Stimulated activated CD8-positive, alpha-beta memory T cell treated with anti-CD3 and anti-CD28 coated beads, Interleukin-7, amount 100 ng/mL, for 24 hours (primary cell): ENCODE measurements at places on chromosomes 3 and 15.

DNA sequence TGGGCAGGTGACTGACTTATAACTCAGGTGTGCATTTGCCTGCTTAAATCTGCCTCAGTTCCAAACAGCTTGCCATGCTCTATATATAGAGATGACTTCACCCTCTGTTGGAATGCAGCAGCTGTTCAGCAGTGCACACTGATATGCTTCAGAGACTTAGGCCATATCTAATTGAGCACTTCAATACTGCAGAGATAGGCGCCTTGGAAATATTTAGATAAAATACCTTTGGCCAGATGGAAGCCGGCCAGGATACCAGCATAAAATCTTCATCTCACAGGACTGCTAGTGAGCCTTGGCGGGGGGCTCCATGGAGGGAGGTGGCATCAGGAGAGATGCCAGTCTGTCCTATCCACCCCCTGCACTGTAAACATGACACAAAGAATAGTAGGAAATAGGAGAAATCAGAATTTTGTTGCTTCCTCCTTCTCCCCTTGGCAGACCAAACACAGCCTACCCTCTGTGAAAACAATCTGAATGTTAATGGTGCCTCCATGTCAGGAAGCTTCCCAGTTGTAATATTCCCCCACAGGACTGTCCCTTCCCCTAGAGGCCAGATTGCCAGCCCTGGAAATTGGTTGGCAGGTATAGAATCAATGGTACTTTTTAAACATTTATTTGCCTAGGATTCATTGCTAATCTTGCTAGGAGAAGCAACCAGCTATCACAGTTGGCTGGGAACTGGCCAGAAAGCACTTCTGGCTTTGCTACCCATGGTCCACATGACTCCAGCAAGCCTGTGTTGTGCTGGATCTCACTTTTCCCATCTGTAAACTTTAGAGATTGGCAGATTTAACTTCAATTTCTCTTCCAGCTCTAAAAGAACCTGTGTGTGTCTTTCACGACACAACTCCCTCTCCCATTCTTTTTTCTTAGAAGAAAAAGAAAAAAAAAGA is 215.5 kb upstream of the KCNMB2 start:
- no peak for DNase-seq

- no peak for DNase-seq
Observed at GRCh38 chr3:9420850-9421549, 23.6 kb downstream of the SETD5 start.

DNA sequence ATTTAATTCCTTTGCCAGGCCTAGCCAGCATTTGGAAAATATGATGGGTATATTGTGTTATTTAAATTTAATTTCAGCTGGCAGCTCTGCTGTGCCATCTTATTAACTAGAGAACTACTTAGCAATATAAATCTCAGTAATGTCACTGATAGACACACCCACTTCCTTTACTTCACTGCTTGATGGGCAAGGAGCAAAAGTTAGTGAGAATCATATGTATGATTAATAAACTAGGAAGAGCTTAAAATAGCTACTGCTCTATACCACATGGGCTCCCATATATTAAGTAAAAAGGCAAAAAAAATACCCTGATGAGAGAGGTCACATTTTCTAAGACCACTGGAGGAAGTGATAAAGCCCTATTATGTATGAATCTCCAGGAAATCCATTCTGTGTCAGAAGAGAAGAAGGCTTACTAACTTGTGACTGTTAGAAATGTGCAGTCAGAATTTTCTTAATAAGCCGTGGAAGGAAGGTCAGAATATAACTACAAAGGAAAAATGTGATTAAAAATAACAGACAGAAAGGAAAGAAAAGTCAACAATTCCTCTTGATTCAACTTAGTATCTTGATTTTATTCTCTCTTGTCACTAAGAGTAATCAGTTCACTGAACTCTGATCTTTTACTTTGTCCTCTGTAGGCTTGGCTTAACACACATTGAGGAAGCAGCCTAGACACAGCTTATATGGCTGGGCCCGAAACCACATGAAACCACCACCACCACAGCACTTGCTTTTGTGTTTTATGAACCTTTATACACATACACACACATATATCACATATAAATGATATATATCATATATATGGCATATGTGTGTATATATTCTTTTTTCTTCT is 1233.9 kb upstream of the ALCAM start:
- no peak for DNase-seq

DNA sequence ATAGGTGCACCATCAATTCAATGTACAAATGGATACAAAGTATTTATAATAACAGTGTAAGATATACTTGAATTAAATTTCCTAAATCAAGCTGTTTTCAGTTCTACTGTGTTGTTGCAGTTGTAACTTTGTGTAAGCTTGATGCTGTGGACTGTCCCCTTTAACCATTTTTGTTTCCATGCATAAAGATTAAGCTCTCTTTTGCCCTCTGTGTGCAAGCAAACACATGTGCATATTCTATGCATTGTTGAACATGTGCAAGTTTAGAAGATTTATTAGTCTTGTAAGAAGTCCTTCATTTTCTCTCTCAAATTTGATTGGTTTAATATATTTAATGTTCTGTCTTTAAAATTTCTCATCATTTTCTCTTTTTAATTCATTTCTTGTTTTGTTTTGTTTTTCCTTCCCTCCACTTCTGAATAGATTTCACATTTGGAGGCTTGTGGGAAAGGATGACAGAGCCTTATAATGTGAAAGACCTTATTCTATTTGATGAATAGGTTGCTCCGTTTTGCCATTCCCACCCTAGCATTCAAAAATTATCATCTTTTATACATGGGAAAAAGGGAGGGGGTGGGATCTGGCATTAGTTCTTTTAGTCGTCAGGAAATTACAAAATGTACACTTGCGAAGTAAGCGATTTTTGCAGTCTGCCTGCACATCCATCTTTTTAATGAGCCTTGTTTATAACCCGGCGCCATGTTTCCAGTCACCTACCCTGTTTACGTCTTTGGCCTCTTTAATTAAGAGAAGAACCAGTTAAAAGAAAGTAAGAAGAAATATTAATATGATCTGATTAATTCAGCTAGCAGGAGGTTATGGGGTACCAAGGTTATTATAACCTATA is 961.5 kb upstream of the NR2F2 start:
- DNase-seq, result no peak

GRCh38 chr15:57298204-57298603 is 78.1 kb upstream of the CGNL1 start:
- DNase-seq, result no peak

GRCh38 chr3:39415983-39416382 is 9.5 kb downstream of the RPSA start:
- no peak for DNase-seq

GRCh38 chr15:55270291-55270690 is 19.3 kb downstream of the RAB27A start:
- no peak for DNase-seq

- no peak for DNase-seq
Observed at GRCh38 chr15:44720460-44721176, 9.3 kb downstream of the B2M start.

DNA sequence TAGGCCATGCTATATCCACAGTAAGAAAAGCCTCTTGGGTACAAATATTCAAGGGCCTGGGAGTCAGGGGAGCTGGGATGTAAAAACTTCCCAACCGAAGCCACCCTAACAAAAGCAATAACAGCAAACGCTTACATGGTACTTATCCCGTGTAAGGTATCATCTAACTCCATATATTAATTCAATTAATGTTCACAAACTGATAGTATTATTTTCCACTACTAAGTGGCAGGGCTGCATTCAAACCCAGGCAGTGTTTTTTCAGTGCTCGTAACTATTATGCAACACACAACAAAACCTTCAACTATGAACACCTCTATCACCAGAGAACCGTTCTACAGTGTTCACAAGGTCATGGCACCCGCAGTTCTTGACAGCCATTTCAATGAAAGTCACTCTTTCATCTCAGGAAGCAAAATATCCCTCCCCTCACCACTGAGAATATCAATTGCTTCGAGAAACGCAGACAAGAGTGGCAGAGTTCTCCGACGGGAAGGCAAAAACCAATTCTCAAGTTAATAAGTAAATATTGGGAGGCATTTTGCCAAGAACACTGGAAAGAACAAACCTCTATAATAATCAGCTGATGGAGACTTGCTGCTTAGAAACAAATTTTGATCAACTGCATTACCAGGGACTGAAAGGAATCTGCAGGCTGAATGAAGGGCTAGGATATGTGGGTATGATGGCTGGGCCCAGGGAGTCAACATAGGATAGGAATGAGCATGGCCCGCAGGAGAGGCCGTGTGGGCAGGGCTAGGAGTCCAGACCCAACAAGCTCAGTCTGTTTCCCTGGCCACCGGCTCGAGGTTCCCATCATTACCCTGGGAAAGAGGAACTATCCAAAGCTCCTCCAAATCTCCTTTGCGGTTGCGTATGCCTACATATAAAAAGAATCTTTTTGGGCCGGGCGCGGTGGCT is 72.3 kb downstream of the XXYLT1 start:
- DNase-seq, result no peak

GRCh38 chr3:4749567-4750002 is 229.7 kb upstream of the BHLHE40 start:
- no peak for DNase-seq

DNA sequence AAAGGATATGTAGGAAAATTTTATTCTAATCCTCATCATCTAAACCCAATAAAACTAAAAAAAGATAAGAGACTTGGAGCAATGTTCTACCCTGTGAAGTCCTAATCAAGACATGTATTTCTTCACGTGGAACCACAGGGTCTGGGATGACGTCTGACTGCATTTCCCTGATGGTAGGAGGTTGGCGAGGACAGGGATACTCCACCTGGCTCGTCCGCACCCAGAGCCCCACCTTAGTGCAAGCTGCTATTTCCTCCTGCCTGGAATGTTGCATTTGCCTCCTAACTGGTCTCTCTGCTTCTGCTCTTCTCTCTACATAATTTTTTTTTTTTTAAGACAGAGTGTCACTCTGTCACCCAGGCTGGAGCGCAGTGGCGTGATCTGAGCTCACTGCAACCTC is 57.7 kb upstream of the RASGRP1 start:
- no peak for DNase-seq

DNA sequence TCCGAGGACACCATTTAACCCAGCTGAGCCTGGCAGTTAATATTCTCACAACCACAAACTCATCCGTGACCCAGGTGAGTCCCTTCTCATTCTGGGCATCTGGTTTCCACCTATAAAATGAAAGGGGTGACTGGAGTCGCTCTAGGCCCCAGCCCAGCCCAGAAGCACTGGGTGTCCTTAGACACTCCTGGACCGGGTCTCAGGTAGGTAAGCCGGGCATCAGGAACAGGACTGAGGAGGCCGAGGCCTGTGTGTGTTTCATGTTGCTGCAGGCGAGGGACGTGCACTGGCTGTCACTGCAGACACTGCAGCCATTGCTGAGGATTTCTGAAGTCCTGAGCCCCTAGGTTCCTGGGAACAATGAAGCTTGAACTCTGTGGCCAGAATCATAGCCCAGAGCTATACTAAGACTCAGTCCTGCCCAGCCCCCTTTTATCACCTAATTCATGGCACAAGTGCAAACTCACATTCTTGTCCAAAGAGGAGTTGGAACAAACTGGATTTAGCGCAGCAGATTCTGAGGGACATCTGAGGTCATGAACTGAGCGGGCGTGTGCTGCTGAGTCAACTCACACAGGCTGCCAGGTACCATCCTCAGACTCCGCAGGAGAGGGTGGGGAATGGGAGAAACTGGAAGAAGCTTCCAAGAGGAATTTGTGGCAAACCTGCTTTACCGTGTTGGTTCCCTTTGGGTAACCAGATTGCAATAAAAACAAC is 184.9 kb downstream of the FAM43A start:
- DNase-seq, result no peak

DNA sequence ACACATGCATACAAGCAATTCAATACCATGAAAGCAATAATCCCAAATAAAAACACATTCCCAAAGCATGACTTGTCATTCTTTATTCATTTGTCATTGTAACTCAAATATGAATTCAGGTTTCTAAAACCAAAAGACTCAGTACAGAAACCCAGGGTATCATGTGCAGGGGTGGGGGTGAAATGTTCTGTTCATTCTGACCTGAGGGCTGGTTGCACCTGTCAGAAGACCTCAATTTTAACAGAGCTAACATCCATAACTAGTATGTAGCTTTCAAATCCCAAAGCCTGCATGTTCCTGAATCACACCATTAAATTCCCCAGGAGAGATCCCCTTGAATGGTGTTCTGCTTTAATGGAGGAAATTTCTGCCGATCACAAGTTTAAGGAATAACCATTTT is 738.7 kb downstream of the MCTP2 start:
- DNase-seq, result no peak

GRCh38 chr3:27542476-27542875 is 58.3 kb upstream of the SLC4A7 start:
- no peak for DNase-seq

- no peak for DNase-seq
Observed at GRCh38 chr15:77568973-77569728, 63.6 kb downstream of the LINGO1 start.
